ENCODE measurements at places on chromosomes 16 and 17.

DNA sequence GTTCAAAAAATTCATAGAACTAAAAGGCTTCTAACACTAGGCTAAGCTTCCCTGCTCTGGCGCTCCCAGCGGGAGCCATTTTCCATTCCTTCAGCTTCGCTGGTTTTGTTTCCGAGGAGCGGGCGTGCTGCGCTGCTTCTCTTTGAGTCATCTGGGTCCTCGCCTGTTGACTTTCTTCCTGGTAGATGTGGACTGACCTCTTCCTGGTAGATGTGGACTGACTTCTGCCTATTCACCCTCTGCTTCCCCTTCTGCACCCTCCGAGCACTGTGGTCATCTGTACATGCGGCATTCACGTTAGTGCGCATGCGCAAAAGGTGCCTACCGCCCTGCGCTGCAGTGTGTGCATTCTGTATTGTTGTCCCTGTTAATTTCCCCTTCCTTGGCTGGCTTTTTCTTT, 40.8 kb upstream of the SEC14L1 start:
- no peak for DNase-seq

DNA sequence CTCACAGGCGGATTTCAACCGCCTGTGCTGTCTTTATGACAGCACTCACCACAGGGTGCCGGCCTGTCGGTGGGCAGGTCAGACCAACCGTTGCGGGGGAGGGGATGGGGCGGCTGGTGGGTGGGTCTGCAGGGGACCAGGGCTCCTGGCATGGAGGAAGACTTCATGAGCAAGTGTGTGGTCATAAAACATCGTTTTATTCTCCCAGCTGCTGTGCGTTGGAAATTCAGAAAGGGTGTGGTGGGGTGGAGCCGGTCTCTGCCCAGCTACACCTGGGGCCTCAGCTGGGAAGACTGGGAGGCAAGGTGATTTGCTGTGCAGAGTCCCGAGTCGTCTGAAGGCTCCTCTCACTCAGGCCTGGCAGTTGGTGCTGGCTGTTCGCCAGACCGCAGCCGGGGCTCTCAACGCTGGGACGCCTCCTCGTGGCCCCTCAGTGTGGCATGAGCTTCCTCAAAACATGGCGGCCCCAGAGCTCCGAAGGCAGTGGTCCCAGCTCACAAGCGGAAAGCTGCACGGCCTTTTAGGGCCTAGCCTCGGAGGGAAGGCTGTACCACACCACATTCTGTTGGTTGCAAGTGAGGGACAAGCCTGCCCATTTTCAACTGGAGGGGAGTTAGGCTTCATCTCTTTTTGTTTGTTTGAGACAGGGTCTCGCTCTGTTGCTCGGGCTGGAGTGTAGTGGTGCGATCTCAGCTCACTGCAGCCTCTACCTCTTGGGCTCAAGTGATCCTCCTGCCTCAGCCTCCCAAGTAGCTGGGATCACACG, 45.8 kb upstream of the GSE1 start:
- DNase-seq, result peak; percentile 37

DNA sequence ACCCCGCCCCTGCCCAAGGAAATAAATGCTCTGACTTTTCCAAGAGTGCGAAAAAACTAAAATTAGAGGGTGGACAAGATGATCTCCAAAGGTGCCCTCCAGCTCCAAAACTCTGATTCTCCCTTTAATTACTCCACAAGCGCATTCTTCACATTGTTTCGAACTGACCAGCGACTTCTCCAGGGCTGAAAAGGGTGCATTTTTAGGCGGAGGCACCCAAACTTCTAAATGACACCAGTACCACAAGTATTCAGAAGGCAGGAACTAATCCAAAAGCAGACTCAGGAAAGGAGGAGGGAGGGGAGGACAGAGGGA, 750 bp downstream of the ZFHX3 start:
- no peak for DNase-seq

DNA sequence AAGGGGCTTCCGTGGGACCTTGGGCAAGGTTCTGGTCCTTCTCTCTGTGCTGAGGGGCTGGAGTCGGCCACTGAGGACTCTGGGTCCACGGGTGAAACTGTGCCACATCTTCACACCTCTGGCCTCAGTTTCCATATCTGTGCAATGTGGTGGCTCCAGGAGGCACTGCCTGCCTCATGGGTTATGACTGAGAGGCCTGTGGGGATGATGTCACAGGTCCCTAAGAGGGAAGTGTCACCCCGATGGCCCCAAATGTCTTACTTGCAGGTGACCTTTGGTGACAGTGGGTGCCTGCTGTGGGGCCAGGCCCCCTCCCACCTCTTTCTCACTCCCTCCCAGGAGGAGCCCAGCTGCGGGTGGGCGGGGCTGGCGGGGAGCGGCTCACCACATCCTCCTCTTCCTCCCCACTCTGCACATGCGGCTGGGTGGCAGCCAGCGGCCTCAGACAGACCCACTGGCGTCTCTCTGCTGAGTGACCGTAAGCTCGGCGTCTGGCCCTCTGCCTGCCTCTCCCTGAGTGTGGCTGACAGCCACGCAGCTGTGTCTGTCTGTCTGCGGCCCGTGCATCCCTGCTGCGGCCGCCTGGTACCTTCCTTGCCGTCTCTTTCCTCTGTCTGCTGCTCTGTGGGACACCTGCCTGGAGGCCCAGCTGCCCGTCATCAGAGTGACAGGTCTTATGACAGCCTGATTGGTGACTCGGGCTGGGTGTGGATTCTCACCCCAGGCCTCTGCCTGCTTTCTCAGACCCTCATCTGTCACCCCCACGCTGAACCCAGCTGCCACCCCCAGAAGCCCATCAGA, at the start of gene IL21R:
Gene IL21R, plus strand, starts transcription at position 407 of the 801 bp plus-strand sequence. CDS start 27,898 bp downstream, outside the sequence.
- no peak for DNase-seq

GRCh38 chr17:11644265-11645212, 46.3 kb downstream of the DNAH9 start:
- DNase-seq, result peak; percentile 83
